ENCODE measurements at places on chromosomes 11 and 22.

GRCh38 chr11:68832476-68833181 is 9.1 kb downstream of the CPT1A start:
- no peak for DNase-seq

GRCh38 chr11:91921974-91922373 is 302.6 kb upstream of the FAT3 start:
- no peak for DNase-seq

DNA sequence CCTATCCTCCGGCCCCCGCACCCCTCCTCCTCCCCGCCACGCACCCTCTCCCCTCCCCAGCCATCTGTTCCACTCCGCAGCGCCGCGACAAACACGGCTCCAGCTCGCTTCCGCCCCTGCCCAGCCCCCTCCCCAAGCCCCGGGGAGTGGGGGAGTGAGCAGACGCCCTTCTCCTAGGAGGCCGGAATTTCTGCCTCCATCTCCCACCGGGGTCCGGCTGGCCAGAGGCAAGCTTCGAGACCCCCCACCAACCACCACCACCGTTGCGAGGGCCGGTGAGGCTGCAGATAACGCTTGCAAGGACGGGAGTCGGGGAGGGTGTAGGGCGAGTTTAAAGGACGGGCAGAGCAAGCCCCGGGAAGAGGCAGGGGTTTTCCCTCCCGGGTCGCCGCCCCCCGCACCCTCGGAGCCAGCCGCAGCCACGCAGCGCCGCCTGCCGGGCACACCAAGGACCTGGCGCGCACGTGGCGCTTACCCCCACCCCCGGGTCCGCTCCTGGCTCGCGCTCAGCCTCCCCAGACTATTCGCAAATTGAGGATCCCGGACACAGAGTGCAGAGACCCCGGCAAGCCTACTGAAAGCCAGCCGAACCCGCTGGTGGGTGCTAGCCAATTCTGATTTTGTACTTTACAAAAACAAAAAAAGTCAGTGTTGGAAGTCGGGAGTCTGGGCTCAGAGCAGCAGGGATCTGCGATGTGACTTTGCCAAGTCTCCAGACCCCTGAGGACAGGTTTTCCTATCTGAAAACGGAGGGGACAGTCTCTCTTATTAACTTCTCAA is 22.6 kb downstream of the RTN4RL2 start:
- DNase-seq: no peak

GRCh38 chr11:44774731-44775130 is 48.0 kb downstream of the TSPAN18 start:
- DNase-seq: no peak

GRCh38 chr11:73388265-73389133 is 12.3 kb downstream of the RELT start:
- no peak for DNase-seq

Measured in NCI-H187 (cell line).